Large intestine (tissue), 12 donors: ENCODE measurements at places on chromosomes 2 and 18. TPM values are rescaled to one million over a fixed set of nuclear protein-coding genes. Genes with fewer than 3 reads are reported as not detected.

DNA sequence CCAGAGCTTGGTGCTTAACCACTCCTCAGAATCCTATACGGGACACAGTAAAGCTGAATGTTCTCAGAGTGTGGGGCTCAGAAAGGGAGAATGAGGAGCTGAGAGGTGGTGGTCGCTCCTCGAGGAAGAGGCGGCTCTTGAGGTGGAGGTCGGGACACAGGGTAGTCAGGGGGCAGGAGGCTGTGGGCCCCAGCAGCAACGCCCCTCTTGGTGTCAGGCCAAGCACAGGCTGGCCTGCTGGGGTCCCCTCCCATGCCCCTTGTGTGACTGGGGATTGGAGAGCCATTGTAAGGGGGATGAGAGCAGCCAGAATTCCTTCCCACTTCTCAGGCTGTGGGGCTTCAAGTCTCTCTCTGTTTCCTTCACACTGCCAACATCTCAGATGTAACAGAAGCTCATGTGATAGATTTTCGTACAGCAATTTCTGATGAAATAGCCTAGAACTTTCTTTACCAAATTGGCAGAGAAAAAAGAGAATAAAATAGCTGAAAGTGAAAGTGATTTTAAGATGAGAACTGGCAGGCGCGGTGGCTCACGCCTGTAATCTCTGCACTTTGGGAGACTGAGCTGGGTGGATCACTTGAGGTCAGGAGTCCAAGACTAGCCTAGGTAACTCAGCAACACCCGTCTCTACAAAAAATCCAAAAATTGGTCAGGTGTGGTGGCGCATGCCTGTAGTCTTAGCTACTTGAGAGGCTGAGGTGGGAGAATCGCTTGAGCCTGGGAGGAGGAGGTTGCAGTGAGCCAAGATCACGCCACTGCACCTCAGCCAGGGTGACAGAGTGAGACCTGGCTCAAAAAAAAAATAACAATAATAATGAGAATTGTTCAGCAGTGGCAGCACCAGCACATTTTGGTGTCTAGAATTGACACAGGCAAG lies 61.1 kb upstream of the RPL31 start:
- no peak overlapping the region for H3K4me3 ChIP-seq
- H3K27me3 ChIP-seq = no peaks in the 10 kb centered on the region
- H3K36me3 ChIP-seq = peaks cover 34% of the 10 kb centered on the region
- no peak for DNase-seq
- no peak overlapping the region for H3K27ac ChIP-seq

DNA sequence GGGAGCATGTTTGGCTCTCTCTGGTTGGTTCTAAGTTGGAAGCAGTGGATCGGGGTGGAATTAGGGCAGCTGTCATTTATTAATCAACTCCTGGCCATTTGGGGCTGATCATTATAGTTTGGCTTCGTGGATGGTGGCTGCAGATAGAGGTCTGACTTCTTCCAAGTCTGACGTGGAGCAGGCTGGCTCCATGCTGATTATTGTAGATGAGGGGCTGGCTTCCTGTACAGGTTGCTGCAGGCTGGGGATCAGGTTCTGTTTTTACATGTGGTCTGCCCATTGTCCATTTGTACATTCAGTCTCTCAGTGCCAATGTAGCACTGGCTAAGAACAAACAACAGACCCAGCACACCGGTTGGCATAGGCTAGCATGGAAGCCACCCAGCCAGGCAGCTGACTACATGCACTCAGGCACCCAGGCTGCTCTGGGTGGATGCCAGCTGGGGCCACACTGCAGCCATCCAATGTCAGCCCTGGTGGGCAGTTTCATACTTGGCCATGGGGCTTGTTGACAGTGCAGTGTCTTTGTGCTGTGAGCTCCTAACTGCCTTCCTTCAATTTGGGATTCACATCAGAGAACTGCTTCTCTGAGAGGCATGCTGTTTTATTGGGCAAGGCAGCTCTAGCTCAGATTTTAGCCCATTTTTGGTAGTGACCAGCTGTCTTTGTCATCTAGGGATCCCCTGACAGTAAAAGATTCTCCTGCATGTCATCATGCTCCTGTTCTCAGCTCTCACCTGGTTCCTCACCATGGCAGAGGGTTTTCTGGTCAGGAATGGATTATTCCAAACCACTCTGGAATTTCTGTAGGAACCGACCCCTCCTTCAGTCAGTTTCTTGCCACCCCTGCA lies 25.4 kb downstream of the NPAS2 start:
- DNase-seq = no peak
- H3K4me3 ChIP-seq = no peak overlapping the region
- no peaks in the 10 kb centered on the region for H3K36me3 ChIP-seq
- H3K27ac ChIP-seq = no peak overlapping the region
- H3K27me3 ChIP-seq = no peaks in the 10 kb centered on the region

DNA sequence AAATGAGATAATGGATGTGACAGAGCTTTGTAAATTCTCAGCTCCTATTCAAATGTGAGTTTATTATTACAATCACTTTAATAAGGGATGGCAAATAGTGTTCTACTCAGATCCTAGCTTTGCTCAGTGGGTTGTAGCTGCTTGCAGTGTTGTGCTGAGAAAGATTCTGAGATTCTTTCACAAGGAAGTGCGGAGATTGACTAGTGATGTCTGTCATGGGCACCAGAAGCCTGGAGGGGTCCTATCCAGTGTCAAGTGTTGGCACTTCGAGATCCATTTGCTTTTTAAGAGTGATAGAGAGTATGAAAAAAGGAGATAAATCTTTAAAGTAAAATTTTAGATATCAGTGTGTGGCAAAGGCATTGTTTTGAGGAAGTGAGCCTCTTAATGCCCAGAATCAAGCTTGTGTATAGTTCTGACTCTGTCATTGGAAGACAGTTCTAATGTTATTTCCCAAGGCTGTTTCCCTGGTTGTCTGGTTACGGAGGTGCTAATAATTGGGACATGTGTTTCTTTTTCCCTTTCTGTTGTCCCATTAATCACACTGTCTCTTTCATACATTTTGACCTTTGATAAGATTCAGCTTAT lies 181.7 kb upstream of the SPRED2 start:
- no peak overlapping the region for H3K4me3 ChIP-seq
- H3K4me1 ChIP-seq = no peaks in the 10 kb centered on the region
- H3K27ac ChIP-seq = no peak overlapping the region

DNA sequence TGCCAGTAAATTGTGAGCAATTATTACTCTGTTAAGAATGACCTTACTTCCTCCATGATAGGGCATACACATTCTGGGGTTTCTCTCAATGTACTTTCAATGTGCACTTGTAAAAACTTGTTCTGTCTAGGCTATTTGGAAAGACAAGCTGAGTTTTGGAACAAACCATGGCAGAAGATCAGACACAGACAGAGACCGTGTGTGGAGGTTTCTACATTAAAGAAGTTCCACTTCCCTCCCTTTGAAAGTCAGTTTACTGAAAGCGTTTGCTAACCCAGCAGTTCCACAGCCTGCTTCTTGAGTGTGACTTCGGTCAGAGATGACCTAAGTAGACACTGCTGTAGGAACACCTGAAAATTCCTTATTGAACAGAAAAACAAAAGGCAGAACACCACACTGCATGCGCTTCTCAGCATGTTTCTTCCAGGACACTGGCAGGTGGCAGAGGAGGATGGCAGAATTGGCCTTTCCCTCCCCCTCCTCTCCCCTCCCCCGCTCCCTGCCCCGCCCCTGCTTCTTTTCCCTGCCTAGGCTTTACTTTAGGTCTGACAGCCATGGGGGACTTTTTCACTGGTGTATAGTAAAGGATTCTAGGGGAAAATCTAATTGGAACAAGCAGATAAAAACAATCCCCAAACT lies 109.8 kb downstream of the NOL10 start:
- no peaks in the 10 kb centered on the region for H3K27me3 ChIP-seq
- peaks cover 28% of the 10 kb centered on the region for H3K36me3 ChIP-seq
- no peak overlapping the region for H3K4me3 ChIP-seq

DNA sequence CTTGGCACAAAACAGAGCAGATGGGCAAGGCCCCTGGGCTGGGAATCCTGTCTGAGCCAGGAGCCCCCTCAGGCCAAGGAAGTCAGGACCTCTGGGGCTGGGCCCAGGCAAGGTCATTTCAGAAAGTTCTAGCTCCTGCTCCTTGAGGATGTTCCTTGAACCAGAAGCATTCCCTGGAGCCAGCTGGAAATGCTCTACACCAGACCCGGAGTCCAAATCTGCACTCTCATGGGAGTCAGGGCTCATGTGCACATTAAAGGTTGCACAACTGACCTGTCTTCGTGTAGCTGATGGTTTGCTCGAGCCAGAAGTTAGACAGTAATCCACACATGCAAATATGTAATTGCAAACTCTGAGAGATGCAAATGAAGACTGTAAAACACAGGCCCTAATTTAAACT lies 18.0 kb downstream of the PARD6G start:
- DNase-seq = no peak
- H3K36me3 ChIP-seq = no peaks in the 10 kb centered on the region
- no peaks in the 10 kb centered on the region for H3K4me1 ChIP-seq
- no peak overlapping the region for H3K4me3 ChIP-seq
- H3K27ac ChIP-seq = no peak overlapping the region
- no peaks in the 10 kb centered on the region for H3K27me3 ChIP-seq

DNA sequence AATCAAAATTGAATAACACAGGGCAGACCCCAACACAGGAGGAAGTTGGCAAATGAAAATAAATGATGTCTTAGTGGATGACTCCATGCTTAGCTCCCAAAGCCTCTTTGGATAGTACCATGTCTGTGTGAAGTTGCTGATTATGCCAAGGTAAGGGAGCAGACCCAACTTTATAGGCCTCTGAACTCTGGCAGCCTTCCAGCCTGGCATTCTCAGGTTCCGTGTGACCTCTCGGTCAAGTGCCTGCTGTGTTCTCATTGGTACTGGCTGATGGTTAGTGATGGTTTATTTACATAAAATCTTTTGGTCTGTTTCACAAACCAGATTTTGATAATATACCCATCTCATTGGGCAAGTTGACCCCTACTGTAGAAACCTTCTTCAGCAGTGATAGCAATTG lies 112.2 kb upstream of the TTC39C start:
- DNase-seq = no peak
- no peaks in the 10 kb centered on the region for H3K4me1 ChIP-seq
- no peaks in the 10 kb centered on the region for H3K27me3 ChIP-seq
- H3K27ac ChIP-seq = no peak overlapping the region

- peaks cover 29% of the 10 kb centered on the region for H3K4me1 ChIP-seq
- DNase-seq = no peak
- no peak overlapping the region for H3K4me3 ChIP-seq
- no peaks in the 10 kb centered on the region for H3K27me3 ChIP-seq
- no peak overlapping the region for H3K27ac ChIP-seq
- no peaks in the 10 kb centered on the region for H3K36me3 ChIP-seq
Observed at GRCh38 chr18:3717376-3718025, 267.5 kb downstream of the TGIF1 start.

GRCh38 chr2:85534881-85535280 lies 4.1 kb upstream of the MAT2A start:
- no peak for DNase-seq
- no peak overlapping the region for H3K4me3 ChIP-seq
- no peaks in the 10 kb centered on the region for H3K36me3 ChIP-seq
- H3K27ac ChIP-seq = no peak overlapping the region
- H3K4me1 ChIP-seq = peaks cover 13% of the 10 kb centered on the region

GRCh38 chr18:63534615-63535014 lies 7.6 kb upstream of the SERPINB12 start:
- no peak overlapping the region for H3K27ac ChIP-seq
- DNase-seq = no peak
- no peaks in the 10 kb centered on the region for H3K27me3 ChIP-seq
- no peaks in the 10 kb centered on the region for H3K4me1 ChIP-seq
- H3K4me3 ChIP-seq = no peak overlapping the region

DNA sequence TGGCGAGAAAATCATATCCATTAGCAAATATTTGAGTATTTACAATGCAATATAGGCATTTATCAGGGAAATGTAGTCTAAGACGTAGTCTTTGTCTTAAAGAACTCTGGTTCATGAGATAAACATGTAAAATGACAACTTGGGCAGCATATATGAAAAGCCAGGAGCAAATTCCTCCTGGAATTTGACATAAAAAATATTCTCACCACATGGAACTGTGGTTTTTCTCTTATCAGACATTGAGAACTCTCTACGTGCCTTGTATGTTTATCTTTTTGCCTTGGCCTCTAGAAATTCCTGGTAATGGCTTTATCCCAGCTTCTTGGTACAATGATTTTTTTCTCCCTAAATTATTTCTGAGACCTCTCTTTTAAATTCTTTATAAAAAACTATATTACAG lies 2.8 kb downstream of the MAPK4 start:
- no peak overlapping the region for H3K4me3 ChIP-seq
- peaks cover 10% of the 10 kb centered on the region for H3K4me1 ChIP-seq
- H3K27me3 ChIP-seq = peaks cover 43% of the 10 kb centered on the region
- DNase-seq = no peak
- no peaks in the 10 kb centered on the region for H3K36me3 ChIP-seq

GRCh38 chr2:32894119-32894728 lies 52.5 kb upstream of the LTBP1 start:
- H3K36me3 ChIP-seq = no peaks in the 10 kb centered on the region
- no peak overlapping the region for H3K4me3 ChIP-seq
- no peaks in the 10 kb centered on the region for H3K27me3 ChIP-seq
- H3K4me1 ChIP-seq = no peaks in the 10 kb centered on the region
- no peak overlapping the region for H3K27ac ChIP-seq
- no peak for DNase-seq

DNA sequence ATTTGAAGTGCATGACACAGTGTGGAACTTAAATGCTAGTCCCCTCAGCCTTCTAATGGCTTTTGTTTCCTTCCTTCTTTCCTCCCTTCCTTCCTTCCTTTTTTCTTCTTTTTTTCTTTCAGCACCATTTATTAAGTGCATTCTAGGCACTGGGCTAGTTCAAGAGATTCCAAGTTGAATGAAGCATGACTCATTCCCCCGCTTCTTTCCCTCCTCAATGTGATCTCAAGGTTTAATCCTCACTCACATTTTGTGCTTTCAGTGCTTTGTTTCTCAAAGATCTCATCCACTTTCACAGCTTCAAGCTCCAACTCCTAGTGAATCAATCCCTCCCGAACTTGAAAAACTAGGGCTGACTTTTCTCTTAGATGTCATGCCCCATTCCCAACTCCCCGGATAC lies 90.1 kb downstream of the LBH start:
- no peaks in the 10 kb centered on the region for H3K4me1 ChIP-seq
- no peak overlapping the region for H3K27ac ChIP-seq
- H3K36me3 ChIP-seq = no peaks in the 10 kb centered on the region
- H3K27me3 ChIP-seq = no peaks in the 10 kb centered on the region
- H3K4me3 ChIP-seq = no peak overlapping the region
- DNase-seq = no peak

SLC23A3 gene
- polyA plus RNA-seq = 6.2 TPM

ARL6IP6 gene
- polyA plus RNA-seq = 22.6 TPM

ACVR1C gene
- 25.6 TPM for polyA plus RNA-seq

CCDC178 gene
- 0.36 TPM for polyA plus RNA-seq

MYOM1 gene
- 8.7 TPM for polyA plus RNA-seq

ALPI gene
- polyA plus RNA-seq = 80.6 TPM

HOXD9 gene
- polyA plus RNA-seq = 0.88 TPM

LOXHD1 gene
- 0.49 TPM for polyA plus RNA-seq

CFAP210 gene
- polyA plus RNA-seq = 0.13 TPM
